Activated naive CD4-positive, alpha-beta T cell treated with anti-CD3 and anti-CD28 coated beads, Interleukin-2, amount 50 U/mL, for 72 hours (primary cell): ENCODE measurements at places on chromosomes 13 and 19.

GRCh38 chr19:18919900-18920214, 342 bp downstream of the DDX49 start:
- DNase-seq, result no peak

GRCh38 chr13:61362522-61362921, 53.1 kb downstream of the PCDH20 start:
- DNase-seq, result no peak

DNA sequence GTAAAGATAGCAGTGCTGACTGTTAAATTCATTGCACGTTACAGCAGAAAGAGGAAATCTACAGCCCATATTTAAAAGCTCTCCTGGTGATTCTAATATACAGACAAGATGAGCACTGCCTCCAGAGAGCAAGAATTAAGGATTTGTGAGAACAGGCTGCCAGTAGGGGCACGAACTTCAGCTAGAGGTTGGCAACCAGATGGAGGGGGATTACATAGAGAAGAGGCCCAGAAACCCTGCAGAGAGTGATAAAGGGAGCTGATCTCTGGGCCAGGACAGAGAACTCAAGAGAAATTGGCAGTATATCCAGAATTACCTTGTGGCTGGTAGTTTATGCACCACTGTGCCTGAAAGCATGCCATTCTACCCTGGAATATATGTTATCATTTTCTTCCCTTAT, 144.8 kb downstream of the UFM1 start:
- no peak for DNase-seq

- peak; percentile 64 for DNase-seq
These were observed 3.2 kb downstream of the MIDN start for GRCh38 chr19:1251330-1252220.

DNA sequence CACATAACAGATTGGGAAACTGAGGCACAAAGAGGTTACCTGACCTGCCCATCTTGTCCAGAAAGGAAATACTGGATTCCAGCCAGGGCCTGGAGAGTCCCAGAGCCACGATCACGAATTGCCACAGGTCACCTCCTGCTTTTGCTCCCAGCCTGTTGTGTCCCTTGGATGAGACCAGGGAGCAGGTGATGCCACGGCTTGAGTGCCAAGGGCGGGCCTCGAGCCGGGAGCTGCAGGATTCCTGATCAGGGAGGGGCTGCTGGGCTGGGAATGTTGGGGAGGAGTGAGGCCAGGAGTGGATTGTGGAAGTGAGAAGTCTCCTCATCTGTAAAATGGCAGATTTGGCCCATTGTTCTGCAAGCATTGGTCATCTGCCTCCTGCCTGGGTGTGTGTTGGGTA, 29.4 kb downstream of the DNM2 start:
- no peak for DNase-seq

DNA sequence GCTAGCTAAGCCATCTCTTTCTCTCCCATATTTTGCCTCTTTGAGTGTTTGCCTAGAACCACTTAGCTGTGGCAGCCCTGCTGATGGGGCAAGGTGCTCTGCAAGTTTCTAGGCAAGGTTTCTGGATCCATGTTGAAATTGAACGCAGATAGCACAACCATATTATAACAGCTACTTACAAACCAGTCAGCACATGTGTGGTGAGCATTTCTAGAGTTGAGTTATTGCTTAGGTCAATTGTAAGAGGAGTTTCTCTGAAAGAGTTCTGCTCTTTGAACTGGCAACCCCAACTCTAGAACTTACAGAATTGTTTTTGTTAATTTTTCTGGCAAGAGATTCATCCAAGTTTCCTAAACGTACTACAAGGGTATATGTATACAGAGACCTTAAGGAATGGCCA, 103.3 kb downstream of the GGACT start:
- no peak for DNase-seq

DNA sequence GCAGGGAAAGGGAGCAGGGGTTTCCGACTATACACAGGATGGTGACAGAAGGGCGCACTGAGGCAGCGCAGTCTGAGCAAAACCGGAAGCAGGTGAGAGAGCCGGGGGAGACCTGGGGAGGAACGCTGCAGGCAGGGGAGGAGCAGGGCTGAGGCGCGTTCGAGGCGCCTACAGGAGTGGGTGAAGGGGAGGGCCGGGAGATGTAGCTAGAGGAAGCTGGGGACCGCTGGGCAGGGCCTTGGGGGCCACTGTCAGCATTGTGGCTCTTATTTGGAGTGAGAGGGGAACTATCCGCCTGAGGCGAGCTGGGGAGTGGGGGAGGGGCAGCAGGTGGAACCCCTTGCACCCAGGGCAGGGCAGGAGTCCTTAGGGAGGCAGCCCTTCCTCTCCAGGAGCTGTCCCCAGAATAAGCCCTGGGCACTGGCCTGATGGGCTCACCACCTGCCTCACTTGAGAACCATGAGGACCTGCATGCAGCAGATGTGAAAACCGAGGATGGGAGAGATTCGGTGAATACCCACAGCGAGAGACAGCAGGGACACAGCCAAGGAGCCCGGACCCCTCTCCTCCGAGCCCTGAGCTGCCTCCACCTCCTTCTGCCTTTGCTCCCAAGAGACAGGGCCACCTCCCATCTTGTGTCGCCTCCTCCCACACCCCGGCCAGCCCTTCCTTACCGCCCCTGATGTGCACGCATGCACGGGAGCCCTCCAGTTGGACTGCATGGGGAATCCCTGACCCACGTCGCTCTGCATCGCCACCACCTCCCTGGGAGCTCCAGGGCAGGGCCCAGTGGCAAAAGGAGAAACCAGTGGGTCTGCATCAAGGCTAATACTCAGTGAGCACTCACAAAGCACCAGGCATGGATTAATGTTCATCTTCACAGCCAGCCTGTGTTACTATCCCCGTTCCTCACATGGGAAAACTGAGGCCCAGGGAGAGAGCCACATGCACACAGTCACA, 10.3 kb downstream of the AKT2 start:
- DNase-seq, result no peak

DNA sequence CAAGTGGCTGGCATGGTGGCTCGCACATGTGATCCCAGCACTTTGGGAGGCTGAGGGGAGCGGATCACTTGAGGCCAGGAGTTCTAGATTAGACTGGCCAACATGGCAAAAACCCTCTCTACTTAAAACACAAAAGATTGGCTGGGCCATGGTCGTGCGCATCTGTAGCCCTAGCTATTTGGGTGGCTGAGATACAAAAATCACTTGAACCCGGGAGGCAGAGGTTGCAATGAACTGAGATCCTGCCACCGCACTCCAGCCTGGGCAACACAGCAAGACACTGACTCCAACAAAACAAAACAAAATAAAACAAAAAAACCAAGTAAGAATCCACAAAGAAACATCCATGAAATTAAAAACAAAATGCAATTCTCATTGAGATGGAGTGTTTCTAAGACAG, 630.6 kb downstream of the UQCRFS1 start:
- DNase-seq, result no peak

- DNase-seq, result no peak
These were observed 55.1 kb downstream of the RFX2 start for GRCh38 chr19:6055013-6055795.

DNA sequence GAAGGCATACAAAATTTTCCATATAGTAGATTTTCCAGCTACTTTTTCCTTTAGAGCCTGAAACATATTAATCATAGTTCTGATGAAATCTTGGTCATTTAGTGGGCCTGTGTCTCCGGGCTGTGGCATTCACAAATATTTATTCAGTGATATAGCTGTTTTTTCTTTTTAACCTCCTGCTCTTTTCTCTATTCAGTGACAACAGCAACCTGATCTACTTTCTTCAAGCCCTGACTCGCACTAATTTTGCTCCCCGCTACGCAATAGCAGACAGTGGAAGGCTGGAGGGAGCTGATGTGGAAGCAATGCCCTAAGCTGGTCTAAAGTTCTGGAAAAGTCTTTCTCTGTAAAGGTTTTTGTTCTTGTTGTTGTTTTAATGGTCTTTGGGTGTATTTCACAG, 289.7 kb downstream of the SLITRK6 start:
- no peak for DNase-seq

GRCh38 chr13:22846551-22846950, 334.2 kb upstream of the SGCG start:
- no peak for DNase-seq

- no peak for DNase-seq
These were observed 8.4 kb downstream of the RGL3 start for GRCh38 chr19:11410682-11411081.

- no peak for DNase-seq
These were observed 4.8 kb downstream of the ABCC4 start for GRCh38 chr13:95296326-95296925.

DNA sequence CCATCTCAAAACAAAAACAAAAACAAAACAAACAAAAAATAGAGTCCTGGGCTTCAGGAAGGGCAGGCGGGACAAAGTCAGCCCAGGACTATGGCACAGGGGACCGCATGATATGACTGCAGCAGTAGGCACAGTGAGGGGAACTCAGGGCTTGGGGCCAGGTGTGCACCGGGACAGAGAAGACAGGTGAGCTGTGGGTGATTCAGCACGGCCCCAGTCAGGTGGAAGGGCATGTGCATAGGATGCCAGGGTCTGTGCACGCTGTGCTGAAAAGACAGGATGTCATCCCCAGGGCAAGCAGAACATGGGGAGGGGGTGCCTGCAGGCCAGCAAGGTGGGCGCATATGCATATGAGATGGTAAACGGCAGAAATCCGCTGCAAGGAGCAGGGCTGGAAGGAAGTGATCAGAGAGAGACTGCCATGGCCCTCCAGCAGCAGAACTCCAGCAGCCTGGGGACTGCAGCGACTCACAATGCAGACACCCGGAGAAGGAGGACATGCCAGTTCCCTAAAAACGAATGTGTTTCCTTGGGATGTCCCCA, 15.0 kb downstream of the EPS15L1 start:
- no peak for DNase-seq

- no peak for DNase-seq
These were observed 517.8 kb upstream of the SLITRK5 start for GRCh38 chr13:87153371-87153770.

- no peak for DNase-seq
These were observed 29.8 kb upstream of the SPACA7 start for GRCh38 chr13:112346173-112346898.

DNA sequence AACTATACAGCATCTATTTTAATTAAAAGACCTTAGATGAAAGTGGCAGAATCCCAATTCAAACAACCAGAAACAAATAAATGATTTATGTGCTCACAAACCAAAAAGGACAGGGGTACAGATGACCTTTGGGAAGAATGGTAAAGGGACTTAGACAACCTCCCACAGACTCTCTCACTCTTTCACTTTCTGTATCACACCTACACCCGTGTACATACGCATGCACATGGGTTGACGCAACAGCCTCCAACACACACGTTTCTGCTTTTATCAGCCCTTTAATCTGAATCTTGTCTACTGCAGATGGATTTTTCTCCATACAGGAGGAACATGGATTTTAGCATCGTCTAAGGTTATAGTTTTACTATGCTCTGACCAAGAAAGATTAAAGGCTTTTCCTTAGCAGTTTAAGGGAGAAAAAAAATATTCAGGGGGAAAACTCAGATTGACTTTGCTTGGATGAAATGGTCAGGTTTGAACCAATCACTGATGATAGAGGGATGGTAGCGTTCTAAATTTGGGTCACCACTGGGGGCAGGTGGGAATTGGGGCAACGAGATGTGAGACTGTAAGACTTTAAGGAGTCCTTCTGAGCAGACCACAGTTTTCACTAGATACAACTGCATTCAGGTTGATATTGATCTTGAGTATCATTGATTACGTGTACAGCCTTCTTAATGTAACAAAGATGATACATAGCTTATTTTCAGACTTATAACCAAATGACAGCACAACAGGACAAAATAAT, 166.1 kb downstream of the ITGBL1 start:
- DNase-seq, result no peak

DNA sequence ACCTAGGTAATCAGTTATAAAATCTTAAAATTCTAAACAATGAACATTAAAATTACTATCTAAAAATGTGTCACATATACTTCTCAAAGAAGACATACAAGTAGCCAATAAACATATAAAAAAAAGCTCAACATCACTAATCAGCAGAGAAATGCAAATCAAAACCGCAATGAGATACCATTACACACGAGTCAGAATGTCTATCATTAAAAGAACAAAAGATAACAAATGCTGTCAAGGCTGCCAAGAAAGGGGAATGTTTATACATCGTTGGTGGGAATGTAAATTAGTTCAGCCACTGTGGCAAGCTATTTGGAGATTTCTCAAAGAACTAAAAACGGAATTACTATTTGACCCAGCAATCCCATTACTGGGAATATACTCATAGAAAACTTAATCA, 310.3 kb upstream of the EDNRB start:
- DNase-seq, result no peak

DNA sequence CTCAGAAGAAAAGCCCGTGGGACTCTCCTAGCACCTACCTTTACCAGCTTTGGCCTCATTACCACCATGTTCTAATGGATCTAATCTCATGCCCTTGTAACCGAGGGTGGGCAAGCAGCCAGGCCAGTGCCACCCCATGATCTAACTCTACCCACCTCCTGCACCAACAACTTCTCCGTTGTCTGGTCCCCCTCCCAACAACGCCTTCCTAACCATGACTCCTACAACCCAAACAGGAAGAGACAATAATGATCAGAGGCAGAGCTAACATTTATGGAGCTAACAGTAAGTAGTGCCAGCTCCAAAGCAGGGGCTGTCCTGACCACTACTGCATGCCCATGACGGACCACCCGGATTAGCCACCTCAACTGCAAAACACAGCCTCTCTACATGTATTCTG, 3.5 kb downstream of the USP12 start:
- no peak for DNase-seq

DNA sequence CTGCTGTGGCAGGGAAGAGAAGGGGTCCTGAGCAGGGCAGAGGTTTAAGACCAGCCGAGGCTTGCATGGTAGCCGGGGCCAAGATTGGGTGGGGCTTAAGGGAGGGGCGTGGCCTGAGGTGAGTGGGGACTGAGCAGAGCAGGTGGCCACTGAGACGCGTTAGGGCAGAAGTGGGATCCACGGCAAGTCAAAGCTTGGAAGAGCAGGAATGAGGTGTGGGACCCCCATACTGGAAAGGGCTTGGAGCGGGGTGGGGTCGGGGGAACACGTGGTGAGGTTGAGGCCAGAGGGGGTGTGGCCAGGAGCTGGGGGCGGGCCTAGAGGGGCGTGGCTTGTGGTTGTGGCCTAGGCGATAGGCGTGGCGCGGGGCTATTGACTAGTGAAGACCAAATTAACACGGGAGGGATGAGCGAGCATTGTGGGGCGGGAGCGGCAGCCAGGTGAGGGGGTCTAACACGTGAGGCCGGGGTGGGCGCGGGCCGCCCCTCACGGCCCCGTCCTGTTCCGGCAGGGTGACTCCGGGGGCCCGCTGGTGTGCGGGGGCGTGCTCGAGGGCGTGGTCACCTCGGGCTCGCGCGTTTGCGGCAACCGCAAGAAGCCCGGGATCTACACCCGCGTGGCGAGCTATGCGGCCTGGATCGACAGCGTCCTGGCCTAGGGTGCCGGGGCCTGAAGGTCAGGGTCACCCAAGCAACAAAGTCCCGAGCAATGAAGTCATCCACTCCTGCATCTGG, 3.3 kb downstream of the CFD start:
- peak; percentile 79 for DNase-seq
